NCI-H1105 treated with DMSO at 0.1 percent for 48 hours (cell line): ENCODE measurements at places on chromosomes 5 and 9.

DNA sequence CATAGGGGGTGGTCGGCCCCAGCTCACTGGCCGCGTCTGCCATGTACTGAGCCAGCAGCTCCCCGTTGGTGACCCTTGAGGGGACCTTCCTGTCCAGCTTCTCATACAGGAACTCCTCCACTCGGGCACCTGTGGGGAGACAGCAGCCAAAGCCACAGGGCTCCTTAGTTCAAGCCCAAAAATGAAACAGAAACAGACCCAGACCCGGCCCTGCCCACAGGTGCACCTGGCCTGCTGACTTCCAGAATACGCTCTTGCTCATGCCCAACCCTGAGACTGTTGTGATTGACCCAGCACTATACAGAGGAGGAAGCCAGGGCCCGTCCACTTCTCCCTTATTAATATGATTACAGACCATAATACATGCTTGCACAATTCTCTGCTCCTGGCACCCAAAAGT is 7.0 kb downstream of the SH3GLB2 start:
- no peak for DNase-seq

GRCh38 chr9:116716438-116716837 is 29.3 kb downstream of the TRIM32 start:
- DNase-seq, result no peak

DNA sequence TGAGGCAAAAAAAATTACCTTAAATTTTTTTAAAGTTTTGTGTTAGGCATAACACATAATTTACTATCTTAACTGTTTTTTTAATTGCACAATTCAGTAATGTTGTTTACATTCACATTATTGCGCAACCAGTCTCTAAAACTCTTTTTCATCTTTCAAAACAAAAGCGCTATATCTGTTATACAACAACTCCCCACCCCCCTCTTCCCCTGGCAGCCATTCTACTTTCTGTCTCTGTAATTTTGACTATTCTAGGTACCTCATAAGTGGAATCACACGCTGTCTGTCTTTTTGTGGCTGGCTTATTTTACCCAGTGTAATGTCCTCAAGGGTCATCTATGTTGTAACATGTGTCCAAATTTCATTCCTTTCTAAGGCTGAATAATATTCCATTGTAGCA is 241.5 kb upstream of the DMRT1 start:
- no peak for DNase-seq

DNA sequence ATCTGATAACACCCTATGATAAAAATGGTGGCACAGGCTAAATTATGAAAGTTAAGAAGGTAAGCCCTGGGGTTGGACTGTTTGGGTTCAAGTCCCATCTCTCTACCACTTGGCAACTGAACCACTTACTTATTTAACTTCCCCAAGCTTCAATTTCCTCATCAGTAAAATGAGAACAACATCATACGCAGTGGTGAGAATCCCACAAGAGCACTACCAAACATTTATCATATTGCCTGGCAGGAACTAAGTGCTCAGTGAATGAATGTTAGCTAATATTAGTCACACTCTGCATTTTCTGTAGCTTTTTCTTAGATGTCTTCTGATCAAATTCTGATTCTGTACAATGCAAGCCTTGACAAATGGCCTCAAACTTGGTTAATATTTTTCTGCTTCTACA is 306.7 kb downstream of the EBF1 start:
- no peak for DNase-seq

- no peak for DNase-seq
Observed at GRCh38 chr9:126617003-126617822, 3.5 kb downstream of the LMX1B start.

- no peak for DNase-seq
Observed at GRCh38 chr9:129840034-129840433, 4.8 kb downstream of the USP20 start.

DNA sequence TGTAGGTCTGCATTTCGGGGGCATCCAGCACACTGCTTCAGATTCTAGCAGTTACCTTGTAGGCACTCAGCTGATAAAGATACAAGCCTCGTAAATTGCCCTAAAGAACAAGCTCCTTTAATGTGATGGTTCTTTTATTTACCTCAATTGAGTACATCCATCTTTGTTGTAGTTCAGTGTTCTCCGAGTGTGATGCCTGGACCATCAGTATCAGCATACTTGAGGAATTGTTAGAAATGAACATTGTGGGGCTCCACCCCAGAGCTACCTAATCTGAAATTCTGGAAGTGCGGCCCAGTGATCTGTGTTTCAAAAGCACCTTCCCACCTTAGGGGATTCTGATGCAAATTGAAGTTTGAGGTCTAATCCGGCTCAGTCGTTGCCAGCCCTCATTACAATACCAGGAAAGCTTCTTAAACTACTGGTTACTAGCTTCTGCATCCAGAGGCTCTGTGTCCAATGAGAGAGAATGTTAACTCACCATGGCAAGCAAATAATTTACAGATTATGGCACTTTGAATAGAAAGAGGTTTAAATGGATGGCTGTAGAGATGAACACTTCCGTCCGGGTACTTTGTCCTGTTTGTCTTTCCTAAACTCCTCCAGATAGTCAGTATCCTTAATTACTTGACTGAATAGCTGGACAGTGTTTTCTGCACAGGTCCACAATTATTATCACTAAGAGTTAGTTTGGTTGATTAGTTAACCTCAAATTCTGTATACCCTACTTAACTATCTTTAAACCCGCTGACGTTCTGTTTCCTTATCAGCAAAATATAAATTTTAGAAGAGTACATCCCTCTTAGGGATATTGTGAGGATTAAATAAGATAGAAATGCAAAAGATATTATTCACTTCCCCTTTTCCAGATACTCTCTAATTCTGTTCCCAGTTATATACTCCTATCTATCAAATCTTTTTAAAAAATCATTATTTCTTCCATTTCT is 47.9 kb downstream of the RAI14 start:
- no peak for DNase-seq

- no peak for DNase-seq
Observed at GRCh38 chr9:76191493-76191892, 202.7 kb downstream of the RFK start.

DNA sequence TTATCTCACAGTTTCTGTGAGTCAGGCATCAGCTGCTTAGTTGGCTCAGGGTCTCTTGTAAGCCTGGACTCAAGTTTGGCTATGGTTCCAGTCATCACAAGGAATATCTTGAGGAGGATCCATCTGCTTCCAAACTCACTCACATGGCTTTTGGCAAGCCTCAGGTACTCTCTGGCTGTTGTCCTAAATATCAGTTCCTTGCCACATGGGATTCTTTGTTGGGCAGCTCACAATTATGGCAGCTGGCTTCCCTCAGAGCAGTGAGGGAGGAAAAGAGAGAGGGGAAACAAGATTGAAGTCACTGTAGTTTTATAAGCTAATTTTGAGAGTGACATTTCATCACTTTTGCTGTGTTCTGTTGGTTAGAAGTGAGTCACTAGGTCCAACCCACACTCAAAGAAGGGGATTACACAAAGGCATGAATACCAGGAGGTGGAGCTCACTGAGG is 144.5 kb downstream of the GCNT1 start:
- no peak for DNase-seq

- DNase-seq, result no peak
Observed at GRCh38 chr5:112064956-112065355, 308.0 kb upstream of the NREP start.

GRCh38 chr5:142262683-142263082 is 62.1 kb downstream of the SPRY4 start:
- DNase-seq, result no peak

DNA sequence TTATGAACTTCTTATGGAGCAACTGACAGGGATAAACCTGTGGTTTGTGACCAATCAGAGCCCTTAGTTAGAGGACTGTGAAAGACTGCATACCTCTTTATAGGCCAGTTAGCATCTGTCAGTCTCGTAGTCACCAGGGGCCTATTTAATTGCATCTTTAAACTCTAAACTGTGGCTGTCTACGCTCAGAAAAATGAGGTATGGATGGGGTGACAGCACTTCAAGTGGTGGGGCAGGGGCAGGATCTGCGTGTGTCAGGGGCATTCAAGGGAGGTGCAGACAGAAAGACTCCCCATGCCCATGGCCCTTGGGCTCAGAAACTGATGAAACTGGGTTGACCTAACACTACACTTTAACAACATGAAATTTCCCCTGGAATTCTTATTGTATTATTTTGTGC is 132.6 kb upstream of the TBCA start:
- no peak for DNase-seq

- DNase-seq, result no peak
Observed at GRCh38 chr9:36006549-36007315, 30.0 kb upstream of the RECK start.

DNA sequence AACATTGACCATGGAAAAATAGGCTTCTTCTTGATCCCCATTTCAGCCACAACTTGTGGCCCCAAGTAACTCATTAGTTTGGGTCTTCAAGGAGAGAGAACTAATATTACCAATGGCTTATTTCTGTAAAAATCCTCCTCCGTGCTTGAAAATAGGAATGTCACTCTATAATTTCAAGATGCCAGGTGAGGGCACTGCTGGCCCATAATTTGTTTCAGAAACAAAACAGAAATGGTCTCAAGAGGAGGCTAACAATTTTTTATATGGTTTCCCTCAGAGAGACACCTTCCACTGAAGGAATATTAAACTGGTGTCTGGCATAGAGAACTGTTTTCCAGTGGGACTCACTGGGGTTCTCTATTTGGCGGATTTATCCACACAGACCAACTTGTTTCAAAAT is 437.0 kb upstream of the TRPC7 start:
- peak; percentile 38 for DNase-seq

GRCh38 chr9:38405785-38406184 is 13.3 kb downstream of the ALDH1B1 start:
- DNase-seq, result no peak

GRCh38 chr9:96069629-96070220 is 194.2 kb downstream of the ERCC6L2 start:
- no peak for DNase-seq

DNA sequence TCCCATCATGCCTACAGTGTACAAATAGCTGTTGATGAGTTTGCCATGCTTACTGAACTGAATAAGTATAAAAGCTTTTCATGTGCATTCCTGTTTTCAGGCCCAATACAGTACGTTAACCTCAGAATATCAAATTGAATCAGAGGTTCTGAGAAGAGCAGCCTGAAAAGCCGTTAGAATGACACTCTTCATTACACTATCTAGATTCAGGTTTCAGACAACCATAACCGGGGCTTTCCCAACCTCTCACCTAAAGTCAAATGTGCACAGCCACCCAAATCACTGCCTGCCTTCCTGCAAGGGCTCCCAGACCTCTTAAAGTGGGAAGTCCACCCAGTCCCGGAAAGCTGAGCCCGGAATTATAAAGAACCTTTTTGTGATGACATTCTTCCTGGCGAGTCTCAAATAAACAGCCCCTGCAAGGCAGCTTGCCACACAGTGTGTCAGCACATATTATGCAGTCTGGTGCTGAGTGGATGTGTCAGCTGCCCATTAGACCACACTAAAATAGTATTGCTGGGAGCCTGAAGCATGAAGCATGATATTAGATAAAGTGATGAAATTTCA is 245.8 kb downstream of the TLE4 start:
- DNase-seq, result no peak

DNA sequence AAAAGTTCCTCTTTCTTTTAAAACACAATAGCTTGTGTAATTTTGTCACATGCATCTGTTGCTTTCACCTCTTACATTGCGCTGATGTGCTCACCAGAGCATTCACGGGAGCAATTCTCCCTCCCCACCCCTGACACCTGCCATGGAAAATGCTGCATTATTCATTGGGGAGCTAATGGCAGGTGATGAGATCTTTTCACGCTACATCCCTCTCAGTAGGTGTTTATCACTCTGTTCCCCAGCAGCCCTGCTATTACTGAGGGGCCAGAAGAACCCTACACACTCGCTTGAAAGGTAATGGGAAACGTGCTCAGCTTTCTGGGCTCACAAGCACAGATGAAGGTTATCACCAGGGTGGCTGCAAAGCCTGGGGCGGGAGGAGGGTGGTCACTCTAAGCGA is 398.0 kb downstream of the PSAT1 start:
- peak; percentile 62 for DNase-seq

GRCh38 chr5:7897014-7897600 is 28.2 kb downstream of the MTRR start:
- DNase-seq, result peak; percentile 10

DNA sequence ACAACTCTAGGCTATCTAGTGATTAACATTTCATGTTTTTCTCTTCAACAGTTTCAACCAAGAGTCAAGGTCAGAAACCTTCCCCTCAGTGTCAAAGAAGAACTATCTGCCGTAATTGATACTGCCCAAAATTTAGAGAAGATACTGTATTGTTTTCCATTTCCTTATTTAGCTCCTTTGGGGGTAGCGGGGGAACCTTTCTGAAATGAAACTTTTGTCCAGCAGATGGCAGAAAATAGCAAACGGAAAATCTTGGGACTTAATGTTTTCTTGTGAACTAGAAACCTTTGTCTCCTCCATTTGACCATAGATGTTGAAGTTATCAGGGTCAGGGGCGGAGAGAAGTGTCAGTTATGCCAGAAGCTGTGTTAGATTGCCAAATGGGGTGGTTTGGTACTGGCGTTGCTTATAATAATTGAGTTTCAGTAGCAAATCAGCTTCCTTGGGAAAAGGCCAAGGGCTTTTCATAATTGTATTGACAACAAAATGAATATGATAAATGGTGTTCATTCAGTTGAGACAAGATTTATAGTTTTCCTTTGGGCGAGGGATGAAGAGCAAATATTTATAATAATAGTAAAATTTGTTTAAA is 101.7 kb upstream of the TLX3 start:
- peak; percentile 10 for DNase-seq

DNA sequence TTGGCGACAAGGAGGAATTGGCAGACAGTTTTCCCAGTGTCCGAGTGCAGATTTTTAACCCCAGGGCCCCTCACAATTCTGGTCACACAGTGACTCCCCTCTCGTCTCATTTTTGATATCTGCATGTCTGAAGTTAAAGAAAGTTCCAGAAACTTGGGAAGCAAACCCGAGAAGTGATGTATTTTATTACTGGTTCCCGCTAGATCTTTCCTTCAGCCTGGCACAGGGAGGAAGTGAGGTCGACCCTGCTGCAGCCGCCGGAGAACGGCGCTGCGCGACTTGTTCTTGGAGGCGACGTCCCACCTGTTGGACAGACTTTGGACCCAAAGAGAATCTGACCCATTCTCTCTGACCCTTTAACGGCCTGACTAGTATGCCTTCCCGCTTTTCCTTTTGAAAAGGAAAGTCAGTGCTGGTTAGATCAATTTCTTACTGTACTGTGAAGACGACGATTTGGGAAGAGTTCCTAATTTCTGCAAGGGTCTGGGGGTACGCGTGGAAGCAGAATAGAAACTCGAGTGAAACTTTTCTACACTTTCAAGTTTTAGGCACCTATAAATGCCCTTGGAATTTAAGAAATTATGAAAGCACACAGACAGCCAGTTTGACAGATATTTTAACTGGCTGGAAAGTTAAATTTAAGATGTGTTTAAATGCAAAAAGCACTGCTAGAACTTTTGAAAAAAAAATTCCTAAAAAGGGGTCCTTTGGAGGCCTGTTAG is 744 bp downstream of the OTULIN start:
- DNase-seq, result peak; percentile 28

DNA sequence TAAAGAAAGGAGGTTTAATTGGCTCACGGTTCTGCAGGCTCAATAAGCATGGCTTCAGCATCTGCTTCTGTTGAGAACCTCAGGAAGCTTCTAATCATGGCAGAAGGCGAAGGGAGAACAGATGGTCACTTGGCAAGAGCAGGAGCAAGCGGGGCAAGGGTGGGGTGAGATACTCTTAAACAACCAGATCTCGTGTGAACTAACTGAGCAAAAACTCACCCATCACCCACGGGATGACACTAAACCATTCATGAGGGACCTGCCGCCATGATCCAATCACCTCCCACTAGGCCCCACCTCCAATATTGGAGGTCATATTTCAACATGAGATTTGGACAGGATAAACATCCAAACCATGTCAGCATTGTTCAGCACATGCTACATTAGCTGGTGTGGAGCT is 89.1 kb upstream of the HAND1 start:
- DNase-seq, result no peak
